ENCODE measurements at places on chromosomes 6 and 20.

- no peak for DNase-seq
Measured at GRCh38 chr20:53794529-53795115, 201.0 kb upstream of the ZNF217 start.

DNA sequence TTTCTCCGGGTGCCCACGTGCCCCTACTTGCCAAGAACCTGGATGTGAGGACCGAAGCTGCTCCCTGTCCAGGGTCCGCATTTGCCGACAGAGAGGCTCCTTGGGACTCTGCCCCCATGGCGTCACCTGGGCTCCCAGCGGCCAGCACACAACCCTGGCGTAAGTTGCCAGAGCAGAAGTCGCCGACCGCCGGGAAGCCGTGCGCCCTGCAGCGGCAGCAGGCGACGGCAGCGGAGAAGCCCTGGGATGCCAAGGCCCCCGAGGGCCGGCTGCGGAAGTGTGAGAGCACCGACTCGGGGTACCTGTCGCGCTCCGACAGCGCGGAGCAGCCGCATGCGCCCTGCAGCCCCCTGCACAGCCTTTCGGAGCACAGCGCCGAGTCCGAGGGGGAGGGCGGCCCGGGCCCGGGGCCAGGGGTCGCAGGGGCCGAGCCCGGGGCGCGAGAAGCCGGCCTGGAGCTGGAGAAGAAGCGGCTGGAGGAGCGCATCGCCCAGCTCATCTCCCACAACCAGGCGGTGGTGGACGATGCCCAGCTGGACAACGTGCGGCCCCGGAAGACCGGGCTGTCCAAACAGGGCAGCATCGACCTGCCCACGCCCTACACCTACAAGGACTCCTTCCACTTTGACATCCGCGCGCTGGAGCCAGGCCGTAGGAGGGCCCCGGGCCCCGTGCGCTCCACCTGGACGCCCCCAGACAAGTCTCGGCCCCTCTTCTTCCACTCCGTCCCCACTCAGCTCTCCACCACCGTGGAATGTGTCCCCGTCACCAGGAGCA, 28.3 kb downstream of the ZNF831 start:
- DNase-seq, result no peak

DNA sequence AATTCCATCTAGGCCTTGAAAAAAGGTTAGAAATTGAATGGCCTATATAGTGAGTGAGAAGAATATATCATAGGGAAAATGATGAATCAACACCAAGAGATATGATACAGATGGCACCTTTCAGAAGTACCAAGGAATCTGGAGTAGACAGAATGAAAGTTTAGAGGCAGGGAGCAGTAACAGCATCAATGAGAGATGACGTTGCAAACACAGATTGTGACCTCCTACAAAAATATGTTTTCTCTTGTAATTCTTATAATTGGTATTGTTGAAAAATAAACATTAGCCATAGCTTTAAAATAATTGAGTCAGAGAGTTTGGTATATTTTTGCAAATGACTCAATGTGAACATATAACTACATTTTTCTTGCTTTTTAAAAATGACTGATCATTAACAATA, 1223.1 kb upstream of the GJE1 start:
- no peak for DNase-seq

GRCh38 chr20:62505337-62506045, 29.7 kb upstream of the GATA5 start:
- no peak for DNase-seq

DNA sequence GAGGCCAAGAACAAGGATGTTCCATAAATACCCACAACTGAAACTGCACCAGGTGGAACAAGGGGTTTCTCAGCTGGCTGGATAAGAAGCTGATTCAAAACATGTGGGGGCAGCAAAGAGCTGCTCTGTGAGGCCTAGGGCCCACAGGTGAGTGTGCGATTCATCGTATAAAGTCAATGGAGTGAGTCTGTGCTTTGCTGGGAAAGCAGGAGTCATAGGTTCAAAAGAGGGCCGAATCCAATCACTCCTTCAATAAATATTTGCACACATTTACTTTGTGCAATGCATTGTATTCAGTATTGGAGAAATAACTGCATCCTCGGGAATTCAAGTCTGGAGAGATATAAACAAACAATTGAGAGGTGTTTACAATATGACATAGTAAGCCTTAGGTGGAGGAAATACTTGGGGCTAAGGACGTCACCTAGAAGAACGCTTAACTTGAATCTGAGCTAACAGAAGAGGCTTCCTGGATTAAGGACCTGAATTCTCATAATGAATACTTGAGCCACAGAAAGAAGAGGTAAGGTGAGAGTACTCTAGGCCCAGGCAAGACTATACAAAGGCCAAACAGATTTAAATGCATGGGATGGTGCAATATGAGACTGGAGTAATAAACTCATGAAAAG, 83.7 kb upstream of the TMEM30A start:
- no peak for DNase-seq

DNA sequence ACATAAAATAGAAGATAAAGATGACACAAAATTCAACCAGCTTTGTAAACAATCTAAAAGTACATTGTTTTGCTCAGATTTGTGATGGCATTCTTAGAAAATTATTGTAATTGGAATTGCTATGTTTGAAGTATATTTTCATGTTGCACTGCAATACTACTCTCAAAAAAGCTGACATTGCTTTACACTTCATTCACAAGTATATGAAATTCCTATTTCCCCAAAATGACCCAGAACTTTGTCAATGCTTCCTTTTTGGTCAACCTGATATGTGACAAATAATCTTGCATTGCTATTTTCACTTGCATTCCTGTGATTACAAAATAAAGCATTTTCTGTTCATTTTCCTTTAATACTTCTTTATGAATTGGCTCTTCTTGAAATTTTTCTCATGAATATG, 104.1 kb upstream of the BMP5 start:
- no peak for DNase-seq

DNA sequence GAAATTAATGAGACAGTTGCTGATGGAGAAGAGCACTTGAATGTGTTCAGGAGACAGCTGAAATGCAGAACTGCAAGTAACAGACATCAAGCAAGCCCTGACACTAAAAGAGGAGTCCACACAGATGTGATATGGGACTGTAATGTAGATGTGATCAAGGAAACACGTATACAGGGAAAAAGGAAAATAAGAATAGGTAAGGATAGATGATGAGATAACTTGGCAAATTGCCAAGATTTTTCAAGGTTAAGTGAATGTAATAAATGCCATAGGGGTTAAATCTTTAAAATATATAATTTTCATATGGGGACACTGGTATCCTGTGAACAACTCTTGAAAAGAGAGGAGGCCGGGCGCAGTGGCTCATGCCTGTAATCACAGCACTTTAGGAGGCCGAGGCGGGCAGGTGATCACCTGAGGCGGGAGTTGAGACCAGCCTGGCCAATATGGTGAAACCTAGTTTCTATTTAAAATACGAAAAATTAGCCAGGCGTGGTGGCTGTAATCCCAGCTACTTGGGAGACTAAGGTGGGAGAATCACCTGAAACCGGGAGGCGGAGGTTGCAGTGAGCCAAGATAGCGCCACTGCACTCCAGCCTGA, 7.2 kb upstream of the SNX14 start:
- no peak for DNase-seq

DNA sequence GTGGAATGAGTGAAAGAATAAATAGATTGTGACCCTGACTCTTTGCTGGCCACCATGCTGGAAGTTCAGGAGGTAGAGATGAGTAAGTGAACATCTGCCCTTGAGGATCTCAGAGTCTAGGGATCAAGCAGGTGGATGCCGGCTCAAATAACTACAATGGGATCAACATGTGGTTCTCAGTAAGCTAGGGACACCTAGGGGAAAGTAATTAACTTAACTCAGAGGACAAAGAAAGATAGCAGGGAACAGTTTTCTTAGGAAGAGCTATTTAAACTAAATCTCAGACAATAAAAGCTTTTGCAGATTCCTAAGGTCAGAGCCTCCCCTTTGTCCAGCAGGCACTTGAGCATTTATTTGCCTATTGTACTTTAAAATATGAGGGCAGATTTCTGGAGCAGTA, 29.1 kb downstream of the SLC13A3 start:
- no peak for DNase-seq

GRCh38 chr20:47241345-47241781, 115.1 kb downstream of the ZMYND8 start:
- no peak for DNase-seq

- DNase-seq, result no peak
Measured at GRCh38 chr20:49400410-49400809, 82.1 kb downstream of the KCNB1 start.

- DNase-seq, result no peak
Measured at GRCh38 chr20:1652960-1653359, 4.6 kb downstream of the SIRPG start.

DNA sequence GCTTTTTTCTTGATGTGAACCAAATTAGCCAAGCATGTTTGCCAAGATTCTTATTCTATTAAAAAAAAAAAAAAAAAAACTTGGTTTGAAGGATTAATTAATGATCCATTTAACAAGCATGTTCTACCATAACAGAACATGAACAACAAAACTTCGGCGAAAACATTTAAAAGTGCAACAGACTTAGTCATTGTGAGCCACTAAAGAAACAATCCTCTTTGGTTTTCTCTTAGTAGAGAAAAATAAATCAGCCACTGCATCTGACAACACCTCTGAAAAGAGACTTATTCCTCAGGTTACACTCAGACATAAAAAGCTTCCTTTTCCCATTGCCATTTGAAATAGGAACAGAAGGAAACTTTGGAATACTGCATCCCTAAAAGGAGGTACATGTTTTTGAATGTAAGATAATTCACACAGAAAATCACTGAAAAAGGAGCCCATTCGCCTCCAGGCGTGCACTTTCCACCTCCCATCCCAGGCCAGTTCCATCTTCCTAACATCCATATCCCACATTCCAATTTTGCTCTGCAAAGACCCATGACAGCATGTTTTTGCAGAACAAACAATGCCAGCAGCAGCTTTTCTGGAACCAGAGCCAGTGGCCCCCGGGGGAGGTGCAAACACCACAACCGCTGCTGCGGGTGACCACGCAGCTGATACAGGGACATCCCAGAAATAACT, 79.5 kb downstream of the ZMYND8 start:
- peak; percentile 37 for DNase-seq

DNA sequence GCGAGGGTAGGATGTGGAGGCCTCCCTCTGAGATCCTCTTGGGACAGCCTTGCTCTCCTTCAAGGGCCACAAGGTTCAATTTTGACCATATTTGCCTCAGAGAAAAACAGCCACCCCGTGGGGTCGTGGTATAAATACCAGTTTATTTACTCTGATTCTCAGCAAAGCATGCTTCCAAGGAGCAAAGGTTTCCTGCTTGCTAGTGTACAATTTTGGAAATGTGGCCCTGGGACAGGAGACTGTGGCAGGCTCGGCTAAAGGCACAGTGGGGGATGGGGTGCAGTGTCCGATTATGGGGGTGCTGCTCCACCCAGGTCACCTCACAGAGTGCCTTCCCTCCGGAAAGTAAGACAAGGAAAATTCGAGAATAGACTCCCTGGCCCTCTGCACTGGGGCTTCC, 31.1 kb downstream of the RBM38 start:
- DNase-seq, result no peak

DNA sequence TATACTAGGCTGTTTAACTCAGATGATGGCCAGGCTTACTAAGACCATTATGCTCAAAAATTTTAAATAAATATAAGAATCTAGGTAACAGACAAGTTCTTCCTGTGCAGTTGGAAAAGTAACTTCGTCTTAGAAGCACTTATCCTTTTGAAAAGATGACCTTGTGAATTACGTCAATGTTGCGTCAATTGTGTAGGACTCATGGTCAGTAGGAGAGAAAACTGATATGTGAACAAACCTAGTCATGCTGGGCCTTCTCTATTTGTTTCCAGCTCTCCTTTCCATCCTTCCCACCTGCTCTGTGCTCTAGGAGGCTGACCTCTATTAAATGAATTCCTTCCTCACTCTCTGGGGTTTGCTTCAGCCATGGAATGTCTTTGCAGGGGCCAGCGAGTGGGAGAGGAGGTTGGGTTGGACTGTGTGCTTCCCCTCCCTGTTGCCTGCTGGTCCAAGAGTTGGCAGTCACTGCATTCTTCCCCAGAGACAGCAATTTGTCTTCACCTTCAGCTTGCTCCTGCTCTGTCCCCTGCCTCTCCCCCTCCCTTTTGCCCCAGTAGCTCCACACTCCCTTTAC, 128.0 kb upstream of the TNFAIP3 start:
- no peak for DNase-seq

GRCh38 chr6:163948250-163948649, 533.7 kb downstream of the QKI start:
- DNase-seq, result no peak

DNA sequence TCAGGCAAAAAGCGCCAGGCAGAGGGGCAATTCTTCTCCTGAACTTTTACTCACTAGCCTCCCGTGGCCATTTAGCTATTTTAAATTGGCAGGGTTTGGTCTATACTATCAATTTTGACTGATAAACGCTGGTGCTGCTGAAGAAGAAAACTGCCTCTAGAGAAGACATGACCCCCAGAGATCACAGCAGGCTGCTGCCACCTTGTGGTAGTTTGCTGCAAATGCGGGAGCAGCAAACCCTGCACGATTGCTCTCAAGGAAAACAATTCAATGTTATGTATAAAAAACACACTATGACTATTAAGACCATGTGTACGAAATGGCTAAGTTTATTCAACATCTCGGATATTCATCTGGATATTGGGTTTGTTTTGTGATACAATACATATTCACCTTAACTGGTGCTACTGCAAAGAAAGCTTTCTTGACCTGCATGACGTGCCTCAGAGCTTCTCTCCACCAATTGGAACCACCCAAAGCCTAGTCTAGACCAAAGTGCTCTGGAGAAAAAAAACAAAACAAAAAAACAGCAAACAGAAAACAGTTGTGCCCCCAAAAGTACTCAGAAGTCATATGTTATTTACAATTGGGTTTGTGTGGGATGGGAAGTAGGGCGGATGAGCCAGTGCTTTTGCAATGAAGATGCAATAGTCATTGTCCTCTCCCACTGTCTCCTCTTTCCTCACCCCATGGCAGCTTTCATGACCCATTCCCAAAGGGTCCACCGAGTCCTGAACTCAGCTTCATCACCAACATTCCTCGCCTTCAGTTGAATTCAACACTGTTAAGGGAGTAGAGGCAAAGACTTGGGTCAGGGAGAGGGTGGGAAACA, 19.6 kb upstream of the IL17F start:
- DNase-seq, result peak; percentile 69

GRCh38 chr6:87487555-87487954, 14.8 kb downstream of the SLC35A1 start:
- no peak for DNase-seq

DNA sequence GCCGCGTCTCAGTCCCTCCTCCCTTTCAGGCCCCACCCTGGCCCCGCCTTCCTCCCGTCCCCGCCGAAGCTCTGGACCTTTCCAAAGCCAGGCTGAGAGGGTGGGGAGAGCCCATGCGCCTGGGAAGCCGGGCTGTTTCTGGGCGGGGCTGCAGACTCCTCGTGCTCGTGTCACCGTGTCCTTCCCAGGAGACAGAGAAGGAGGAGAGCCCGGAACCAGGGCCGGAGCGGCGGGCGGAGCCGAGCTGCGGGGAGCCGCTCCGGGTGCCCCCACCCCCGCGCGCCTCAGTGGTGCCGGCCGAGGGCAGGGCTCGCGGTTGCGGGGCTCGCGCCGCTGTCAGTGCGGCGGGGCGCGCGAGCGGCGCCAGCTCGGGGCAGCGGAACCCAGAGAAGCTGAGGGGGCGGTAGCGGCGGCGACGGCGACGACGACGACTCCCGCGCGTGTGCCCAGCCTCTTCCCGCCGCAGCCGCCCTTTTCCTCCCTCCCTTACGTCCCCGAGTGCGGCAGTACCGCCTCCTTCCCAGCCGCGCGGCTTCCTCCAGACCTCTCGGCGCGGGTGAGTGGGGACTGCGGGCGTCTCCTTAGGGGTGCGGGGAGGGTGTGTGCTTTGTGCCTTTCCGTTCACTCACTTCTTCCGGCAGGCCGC, at the start of gene RALY:
Gene RALY (plus strand): TSS at position 336 of the 646 bp plus-strand sequence. CDS start 78,164 bp downstream, outside the sequence.
- DNase-seq, result no peak

Measured in pons (tissue), 1 donor.